ENCODE measurements at places on chromosomes 3 and 15.

- DNase-seq = no peak
Measured at GRCh38 chr3:104126463-104126862, 1240.2 kb upstream of the ALCAM start.

GRCh38 chr15:79373728-79374127, 58.4 kb upstream of the MINAR1 start:
- DNase-seq = no peak

- no peak for DNase-seq
Measured at GRCh38 chr3:192169332-192169915, 557.9 kb downstream of the FGF12 start.

DNA sequence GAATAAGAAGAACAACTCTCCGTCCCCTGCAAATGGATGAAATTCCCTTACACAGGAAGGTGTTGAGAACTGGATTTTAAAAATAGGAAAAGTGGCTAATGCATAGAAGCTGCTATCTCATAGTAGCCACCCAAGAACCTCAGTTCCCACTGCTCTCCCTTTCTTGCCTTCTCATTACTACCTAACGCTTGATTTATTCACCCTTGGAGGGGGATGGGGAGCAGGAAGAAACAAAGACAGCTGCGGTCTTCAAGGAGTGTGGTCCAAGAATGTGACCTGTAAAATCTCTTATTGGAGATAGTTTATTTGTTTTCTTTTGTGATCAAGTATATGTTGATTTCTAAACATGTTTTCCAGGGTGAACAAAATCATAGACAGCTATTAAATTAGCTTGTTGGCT, 274.1 kb upstream of the CTNNB1 start:
- DNase-seq = no peak

- DNase-seq = no peak
Measured at GRCh38 chr3:30481241-30481640, 125.2 kb upstream of the TGFBR2 start.

GRCh38 chr3:190696777-190697501, 165.6 kb downstream of the GMNC start:
- DNase-seq = no peak

GRCh38 chr3:138070006-138070405, 45.4 kb downstream of the DZIP1L start:
- DNase-seq = no peak
